ENCODE measurements at places on chromosomes 12 and 14.

GRCh38 chr12:47995981-47996401 is 8.3 kb downstream of the COL2A1 start:
- no peak for DNase-seq

GRCh38 chr14:96160076-96160912 is 44.3 kb upstream of the BDKRB2 start:
- DNase-seq = no peak

GRCh38 chr14:24681056-24681455 is 47.1 kb upstream of the GZMB start:
- no peak for DNase-seq

- no peak for DNase-seq
These were observed 16.9 kb downstream of the DEPDC4 start for GRCh38 chr12:100249941-100250340.

GRCh38 chr14:76701981-76702380 is 59.3 kb upstream of the VASH1 start:
- DNase-seq = no peak

DNA sequence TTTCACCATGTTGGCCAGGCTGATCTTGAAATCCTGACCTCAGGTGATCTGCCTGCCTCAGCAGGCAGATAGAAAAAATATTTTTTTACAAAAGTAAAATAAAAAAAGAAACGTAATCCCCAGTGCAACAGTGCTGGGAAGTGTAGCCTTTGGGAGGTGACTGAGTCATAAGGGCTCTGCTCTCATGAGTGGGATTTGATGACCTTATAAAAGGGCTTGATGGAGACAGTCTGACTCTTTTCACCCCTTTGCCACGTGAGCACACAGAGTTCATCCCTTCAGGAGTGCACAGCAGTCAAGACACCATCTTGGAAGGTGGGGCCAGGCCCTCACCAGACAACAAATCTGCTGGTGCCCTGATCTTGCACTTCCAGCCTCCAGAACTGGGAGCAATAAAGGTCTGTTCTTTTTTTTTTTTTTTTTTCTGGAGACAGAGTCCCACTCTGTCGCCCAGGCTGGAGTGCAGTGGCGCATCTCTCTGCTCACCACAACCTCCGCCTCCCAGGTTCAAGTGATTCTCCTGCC is 24.7 kb upstream of the DYNC1H1 start:
- DNase-seq = no peak

DNA sequence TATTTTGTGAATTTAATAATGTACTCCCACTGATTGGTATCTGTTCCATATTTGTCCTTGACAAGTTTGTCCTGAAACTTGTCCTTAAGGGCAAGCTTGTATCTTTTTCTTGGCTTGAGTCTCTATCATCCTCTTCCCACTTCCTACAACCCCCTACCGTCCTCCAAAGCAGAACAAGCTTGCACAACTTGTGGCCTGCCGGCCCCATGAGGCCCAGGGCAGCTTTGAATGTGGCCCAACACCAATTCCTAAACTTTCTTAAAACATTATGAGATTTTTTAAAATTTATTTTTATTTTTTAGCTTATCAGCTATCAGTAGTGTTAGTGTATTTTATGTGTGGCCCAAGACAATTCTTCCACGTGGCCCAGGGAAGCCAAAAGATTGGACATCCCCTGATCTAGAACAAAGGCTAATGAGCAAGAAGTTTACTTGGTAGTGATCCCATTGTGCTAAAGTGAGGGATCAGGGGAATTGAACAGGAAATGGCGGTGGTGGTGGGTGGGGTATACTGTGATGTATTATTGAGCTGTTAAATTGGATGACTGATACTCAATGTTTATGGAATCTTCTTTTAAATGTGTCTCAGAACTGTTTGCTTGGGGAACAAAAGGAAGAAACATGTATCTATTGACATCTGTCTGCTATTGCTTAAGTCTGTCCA is 37.8 kb downstream of the TMX1 start:
- DNase-seq = no peak

- DNase-seq = no peak
These were observed 62.9 kb upstream of the ATP2A2 start for GRCh38 chr12:110217996-110218674.

Data from activated T-cell treated with anti-CD3 and anti-CD28 coated beads, Interleukin-2, amount 50 U/mL, for 1 hour (primary cell).